Upper lobe of left lung (tissue), 6 donors: ENCODE measurements at places on chromosomes 1 and 21. TPM values are rescaled to one million over a fixed set of nuclear protein-coding genes. Genes with fewer than 3 reads are reported as not detected.

DNA sequence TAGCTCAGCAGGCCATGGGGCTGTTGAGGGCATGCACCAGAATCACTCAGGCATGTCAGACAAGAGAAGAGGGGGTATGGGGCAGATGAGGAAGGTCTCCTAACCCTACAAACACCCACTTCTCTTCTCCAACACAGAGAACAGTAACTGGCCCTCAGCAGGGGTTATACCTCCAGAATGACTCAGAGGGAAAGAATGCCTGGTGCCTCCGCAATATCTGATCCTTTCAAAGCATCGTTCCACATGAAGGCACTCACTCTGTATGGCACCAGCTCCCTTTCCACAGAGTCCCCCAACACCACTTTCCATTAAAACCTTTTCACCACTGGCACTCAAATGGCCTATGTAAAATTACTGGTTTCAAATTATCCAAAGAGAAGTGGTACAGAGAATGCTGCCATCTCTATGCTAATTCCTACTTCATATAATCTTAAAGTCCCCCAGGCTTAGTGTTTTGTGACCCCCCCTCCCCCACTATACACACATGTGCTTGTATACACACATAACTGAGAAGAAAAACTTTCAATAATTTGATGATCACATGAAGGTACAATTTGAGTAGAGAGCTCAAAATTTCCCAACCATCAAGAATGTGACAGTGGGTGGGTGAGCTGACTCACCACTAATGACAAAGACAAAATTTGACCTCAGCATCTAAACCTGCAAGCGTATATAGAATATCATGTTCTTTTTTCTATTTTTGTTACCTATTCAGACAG, 91.5 kb downstream of the SIPA1L2 start:
- DNase-seq = no peak

- DNase-seq = no peak
Observed at GRCh38 chr1:173505391-173505790, 28.3 kb downstream of the PRDX6 start.

- no peak for DNase-seq
Observed at GRCh38 chr1:193368302-193368701, 181.9 kb upstream of the B3GALT2 start.

CLDN17 gene
- total RNA-seq = not detected

RHBDL2 gene
- total RNA-seq = 0.43 TPM
